ENCODE measurements at places on chromosomes 7 and 10. TPM values are rescaled to one million over a fixed set of nuclear protein-coding genes. Genes with fewer than 3 reads are reported as not detected.

DNA sequence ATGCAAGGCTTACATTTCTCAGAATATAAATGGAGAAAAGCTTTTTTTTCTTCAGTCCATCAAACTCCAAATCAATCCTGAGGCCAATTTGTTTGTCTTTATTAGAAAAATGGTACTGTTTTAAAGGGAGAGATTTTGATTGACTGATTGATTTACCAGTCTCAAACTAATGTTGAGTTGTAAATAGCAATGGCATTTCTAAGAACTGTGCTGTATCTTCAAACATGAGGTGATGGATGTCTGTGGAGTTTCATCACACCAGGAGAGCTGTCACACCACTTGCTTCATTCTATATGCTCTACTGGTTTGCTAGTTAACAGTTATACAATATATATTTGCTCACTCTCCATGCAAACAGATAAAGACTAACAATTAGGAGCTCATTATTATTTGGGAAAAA, 39.0 kb upstream of the LRRTM3 start:
- DNase-seq: no peak

The IFIT1B gene
- polyA plus RNA-seq: 0.34 TPM

The PROSER2 gene
- polyA plus RNA-seq: 6.7 TPM

The FAM221A gene
- 12.5 TPM for polyA plus RNA-seq

DNA sequence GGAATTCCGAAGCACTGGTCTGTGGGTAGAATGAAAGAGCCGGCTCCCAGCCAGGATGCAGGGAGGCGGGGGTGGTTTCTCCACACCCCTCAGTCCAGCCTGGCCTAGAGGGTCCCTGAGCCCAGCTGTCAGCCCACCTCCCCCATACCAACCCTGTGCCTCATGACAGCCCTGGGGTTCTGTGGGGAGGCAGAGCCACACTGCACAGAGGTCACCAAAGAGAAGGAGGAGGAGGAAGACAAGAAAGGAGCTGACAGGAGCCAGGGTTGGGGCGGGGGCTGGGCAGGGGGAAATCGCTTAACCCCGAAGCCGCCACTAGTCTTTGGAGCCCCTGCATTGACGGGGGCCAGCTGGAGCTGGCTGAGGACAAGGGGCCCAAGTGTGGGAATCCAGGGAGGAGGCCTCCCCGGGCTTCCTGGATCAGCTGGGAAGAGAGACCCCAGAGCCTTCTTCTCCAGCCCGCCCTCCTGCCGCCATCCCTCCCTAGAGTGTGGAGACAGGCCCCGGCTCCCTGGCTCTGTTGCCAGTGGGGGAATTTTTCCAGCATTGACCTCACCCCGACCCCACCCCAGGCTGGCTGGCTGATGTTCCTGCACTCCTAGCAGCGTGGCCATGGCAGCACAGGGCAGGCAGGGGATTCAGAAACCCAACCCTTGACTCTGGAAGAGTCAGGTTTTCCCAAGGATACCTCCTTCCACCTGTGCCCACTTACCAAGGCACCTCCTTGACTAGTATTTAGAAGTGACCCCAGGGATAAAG, 32.5 kb downstream of the KAZALD1 start:
- no peak for DNase-seq

DNA sequence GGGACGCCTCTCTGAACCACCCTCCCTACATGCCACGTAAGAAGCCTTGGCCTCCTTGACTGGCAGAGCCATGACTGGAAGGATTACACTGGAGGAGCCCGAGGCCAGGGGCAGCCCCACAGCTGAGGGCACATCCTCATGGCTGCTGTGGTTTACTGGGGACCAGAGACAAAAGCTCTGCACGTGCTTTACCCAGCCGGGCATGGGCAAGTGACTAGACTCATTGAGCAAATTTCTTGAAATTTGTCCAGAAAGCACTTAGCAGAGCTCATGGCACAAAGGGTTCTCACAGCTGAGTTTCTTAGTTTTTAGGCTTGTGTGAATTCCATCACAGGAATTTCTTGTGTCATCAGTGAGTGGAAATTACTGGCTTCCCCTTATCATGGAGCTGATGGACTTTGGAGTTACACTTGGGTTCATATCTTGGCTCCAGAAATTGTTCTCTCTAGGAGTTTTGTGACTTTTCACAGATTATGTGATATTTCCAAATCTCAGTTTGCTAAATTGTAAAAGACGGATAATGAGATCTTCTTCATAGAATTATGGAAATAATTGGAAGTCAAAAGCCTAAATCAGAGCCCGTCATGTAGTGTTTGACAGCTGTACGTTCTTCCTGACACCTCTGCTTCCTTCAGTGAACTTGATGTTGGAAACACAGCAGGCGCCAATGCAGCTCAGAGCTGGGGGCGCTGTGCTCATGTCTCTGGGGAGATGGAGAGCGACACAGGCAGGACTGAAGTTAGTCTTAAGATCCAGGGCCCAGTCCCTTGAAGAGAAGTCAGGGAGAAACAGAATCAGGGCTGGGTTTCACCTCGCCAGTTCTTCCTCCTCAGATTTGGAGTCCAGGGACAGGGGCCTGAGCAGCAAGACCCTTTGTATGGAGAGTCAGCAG, 47.7 kb upstream of the MGAM2 start:
- peak; percentile 49 for DNase-seq

DNA sequence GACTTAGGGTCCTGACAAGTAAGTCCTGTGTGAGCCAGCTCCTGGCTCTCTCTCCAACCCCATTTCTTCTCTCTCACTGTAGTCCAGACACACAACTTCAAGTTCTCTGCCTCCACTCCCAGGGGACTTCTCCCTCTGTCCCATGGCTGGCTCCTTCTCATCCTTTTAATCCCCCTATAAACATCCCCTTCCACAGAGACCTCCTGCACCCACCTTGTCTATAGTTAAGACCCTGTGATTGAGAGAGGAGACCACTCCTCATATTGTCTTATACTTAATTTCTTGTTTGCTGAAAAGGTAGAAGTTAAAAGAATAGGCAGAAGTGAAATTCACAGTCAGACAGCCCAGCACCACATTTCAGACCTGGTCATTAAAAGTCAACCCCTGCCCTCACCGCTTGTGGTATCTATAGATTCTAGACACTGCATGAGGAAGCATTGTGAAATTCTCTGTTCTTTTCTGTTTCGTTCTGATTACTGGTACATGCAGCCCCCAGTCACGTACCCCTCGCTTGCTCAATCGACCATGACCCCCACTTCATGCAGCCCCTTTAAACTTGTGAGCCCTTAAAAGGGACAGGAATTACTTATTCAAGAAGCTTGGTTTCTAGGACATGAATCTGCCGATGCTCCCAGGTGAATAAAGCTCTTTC, 125.6 kb upstream of the FRMD4A start:
- no peak for DNase-seq

GRCh38 chr7:128948976-128949760, 11.4 kb downstream of the IRF5 start:
- no peak for DNase-seq

The CLCN1 gene
- polyA plus RNA-seq: 1.6 TPM

Data from large intestine (tissue), 12 donors.